ENCODE measurements at places on chromosomes 3 and 15. TPM values are rescaled to one million over a fixed set of nuclear protein-coding genes. Genes with fewer than 3 reads are reported as not detected.

Gene MKRN2
- total RNA-seq = 29.0 TPM

Gene FGF12
- total RNA-seq = 9.6 TPM

Gene SPATA12
- not detected for total RNA-seq

Gene SKOR1
- total RNA-seq = 0.11 TPM

Gene TMEM40
- not detected for total RNA-seq

Gene USP50
- not detected for total RNA-seq

Gene GATM
- 23.8 TPM for total RNA-seq

Gene SLC6A11
- total RNA-seq = 0.24 TPM

Gene PRTG
- 2.9 TPM for total RNA-seq

Gene KIF15
- total RNA-seq = 19.3 TPM

Gene GRAMD1C
- 1.0 TPM for total RNA-seq

Gene TMEM158
- total RNA-seq = 9.8 TPM

Gene LEKR1
- 0.38 TPM for total RNA-seq

Gene ACTR8
- 21.2 TPM for total RNA-seq

Gene NCBP2
- 67.8 TPM for total RNA-seq

Gene GOLGA8T
- total RNA-seq = 1.1 TPM

Gene CRYBG3
- total RNA-seq = 5.7 TPM

Gene PGBD4
- 0.69 TPM for total RNA-seq

Gene TRIM59
- total RNA-seq = 32.6 TPM

Gene LRTM1
- not detected for total RNA-seq

Gene SLC22A14
- total RNA-seq = 0.03 TPM

Data from H7 (cell line).